ENCODE measurements at places on chromosomes 13 and 19.

DNA sequence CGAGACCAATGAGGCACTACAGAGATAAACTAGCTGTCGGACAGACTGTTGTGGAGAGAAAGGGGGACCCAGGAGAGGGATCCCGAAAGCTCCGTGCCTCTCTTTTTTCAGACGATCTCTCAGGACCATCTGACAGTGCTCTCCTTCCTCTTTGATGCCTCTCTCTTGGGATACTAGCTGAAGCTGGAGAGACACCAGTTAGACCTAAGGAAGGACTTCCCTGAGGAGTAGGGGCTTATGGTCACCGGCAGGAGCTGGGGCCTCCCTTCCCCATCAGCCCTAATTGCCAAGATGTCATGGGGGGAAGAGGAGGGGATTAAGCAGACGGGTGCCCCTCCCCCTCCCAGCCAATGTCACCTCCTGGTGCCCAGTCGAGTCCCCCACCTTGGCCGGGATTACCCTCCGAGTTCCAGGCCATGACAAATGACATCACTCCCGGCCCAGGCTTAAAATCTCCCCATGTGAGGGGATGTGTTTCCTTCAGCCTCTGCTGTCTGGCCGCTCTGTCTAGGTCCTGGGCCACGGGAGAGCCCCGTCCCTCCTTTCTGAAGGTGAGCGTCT, at the start of gene CRX:
TSS of gene CRX (plus strand) at position 478 of the 561 bp plus-strand sequence. CDS start 12,507 bp downstream, outside the sequence.
- DNase-seq, result no peak

DNA sequence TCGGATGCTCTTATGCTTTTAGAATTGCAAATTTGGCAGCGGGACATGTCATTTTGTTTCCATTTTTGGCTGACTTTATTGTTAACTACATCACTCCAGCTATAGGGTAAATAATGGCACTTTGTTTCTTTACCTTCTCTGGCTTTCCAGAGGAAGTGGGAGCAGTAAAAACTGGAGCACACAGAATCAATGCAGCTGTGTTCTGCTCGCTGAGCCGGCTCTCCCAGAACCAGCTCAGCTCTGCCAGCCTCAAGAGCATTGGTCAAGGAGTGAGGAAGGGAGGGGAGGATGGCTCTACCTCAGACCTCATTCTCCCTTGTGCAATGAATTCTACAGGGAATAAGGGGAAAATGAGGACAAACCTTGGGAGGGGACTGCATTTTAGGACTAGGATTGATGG, 50.5 kb upstream of the SPATA13 start:
- no peak for DNase-seq

DNA sequence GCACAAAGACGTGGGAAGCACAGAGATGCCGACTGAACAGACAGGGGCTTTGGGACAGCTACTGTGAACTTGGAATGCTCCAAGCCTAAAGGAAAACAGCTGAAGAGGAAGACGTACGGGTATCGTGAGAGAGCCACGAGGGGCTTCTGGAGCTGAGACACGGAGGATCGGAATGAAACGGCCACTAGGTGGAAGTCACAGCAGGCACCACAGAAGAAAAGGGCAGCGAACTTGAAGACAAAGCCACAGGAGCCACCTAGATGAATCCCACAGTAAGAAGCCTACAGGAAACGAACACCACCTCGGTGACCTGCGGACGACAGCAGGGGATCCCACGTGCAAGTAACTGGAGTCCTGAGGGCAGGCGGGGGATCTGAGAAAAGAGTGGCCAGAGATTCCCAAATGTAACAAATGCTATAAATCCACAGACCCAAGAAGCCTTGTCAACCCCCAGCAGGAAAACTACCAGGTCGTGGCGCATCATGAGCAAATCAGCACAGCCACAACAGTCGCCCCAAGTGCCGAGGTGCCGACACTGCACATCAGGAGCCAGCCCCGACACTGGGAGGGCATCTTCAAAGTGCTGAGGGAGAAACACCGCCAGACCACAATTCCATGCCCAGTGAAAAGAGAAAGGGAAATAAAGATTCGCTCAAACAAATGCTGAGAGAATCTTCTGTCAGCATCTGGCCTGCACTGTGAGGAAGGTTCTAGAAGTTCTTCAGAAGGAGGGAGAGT, 39.3 kb upstream of the ISYNA1 start:
- no peak for DNase-seq

GRCh38 chr13:97520866-97521265, 86.9 kb downstream of the RAP2A start:
- DNase-seq, result no peak

DNA sequence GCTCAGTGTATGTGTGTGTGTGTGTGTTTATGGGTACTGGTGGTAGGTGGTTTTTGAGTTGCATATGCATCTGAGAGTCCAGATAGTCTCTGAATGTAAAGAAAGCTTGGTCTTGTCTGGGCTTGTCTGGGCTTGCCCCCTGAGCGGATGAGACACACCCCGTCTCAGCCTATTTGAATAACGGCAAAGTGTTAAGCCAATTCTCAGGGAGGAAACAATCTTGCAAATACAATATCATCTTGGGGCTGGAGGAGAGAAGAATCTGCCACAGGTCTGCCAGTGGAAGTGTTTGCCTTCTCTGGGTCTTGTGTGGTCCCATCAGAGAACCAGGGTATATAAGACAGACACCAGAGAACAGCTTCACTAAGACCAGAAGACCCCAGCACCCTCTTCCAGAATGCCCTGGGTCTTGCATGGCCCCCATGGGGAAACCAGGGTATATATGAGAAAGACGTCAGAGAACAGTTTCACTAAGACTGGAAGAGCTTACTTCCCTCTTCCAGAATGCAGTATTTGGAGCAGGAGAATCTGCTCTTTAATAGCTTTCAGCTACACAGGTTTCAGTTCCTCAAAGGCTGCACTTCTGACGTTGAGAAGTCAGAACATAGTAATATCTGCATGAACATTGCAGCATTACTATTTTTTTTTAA, 13.3 kb downstream of the CD70 start:
- no peak for DNase-seq

DNA sequence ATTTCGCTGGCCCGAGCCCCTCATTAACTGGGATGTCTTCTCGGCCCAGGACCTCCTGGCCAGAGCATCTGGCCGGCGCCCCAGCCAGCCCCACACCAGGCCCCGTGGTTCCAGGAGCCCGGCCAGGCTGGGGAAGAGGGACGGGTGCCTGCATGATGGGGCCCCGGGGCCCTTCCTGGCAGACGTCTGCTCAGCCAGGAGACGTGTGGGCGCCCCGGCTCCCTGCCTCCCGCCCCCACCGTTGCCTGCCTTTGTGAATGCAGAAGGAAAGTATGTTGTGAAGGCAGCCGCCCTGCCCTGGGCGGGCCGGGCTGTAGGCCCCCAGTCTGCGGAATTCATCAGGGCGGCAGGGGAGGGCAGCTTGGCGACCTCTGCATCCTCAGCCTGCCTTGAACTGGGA, 4.4 kb upstream of the COMP start:
- no peak for DNase-seq

GRCh38 chr13:100439247-100439970, 149.2 kb downstream of the GGACT start:
- peak; percentile 67 for DNase-seq

GRCh38 chr13:99144306-99144705, 56.3 kb upstream of the UBAC2 start:
- no peak for DNase-seq

DNA sequence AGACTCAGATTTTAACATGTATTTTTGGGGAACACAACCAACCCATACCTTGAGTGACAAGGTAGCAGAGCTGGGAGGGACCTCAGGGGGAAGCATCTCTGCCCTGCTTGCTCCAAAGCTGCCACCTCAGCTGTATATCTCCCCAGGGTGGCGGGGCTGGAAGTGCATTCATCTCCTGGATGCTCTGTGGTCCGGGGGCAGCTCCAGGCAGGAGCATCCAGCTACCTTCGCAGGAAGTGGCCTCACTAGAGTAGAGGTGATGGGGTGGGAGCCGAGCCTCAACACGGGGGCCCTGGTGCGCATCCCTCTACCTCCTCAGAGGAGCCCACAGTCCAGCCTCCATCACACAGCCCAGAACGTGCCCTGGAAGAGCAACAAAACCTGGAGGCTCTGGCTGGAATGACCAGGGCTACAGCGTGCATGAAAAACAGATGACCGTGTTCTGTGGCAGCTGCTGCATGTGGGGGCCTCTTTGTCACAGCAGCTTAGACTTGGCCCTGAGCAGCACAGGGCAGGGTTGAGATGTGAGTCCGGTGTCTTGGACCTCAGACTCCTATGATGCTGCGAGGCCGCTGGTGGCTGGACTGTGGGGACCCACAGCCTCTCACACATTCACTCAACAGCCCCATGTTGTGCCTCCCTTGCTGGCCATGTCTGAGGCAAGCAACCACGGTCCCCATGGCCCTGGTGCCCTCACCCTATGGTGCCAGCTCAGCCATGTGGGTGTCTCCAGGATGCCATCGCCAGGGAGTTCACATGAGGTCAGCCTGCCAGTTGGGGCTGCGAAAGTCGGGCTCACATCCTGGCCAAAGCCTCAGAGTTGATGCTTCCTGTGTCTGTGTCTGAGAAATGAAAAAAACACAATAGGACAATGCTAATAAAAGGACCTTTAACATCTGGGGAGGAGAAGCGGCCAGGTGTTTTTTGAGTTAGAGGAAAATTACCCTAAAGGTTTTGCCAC, 17.1 kb upstream of the GAS6 start:
- DNase-seq, result no peak

- no peak for DNase-seq
These were observed 799.9 kb downstream of the PCDH9 start for GRCh38 chr13:66430269-66430668.

- DNase-seq, result peak; percentile 23
These were observed 170.6 kb downstream of the FLT1 start for GRCh38 chr13:28324181-28324789.

Data from COR-L47 (cell line).